ENCODE measurements at places on chromosomes 7 and 10.

DNA sequence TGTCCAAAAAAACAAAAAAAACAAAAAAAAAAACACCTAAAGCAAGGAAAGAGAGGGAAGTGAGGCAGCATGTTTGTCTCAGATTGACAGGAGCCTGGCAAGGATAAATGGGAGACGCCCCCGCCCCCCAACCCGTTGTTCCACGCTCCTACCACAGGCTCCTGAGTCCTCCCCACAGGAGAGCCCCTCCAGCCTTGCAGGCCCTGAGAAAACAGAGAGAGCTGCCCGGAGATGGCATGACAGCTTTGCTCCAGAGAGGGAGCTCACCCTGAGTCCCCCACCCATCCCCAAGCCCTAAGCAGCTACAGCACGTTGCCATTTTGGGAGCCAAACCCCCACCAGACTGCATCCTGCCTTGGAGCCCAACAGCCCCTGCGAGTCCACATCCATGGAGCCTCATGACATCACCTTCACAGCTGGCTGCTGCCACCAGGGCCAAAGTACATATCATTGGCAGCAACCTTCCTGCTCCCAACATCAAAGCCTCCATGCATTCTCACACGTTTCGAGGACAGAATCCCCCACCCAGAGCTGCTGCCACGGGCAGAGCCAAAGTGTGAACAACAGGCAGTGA is 1283.3 kb downstream of the TYW1 start:
- DNase-seq, result no peak

- no peak for DNase-seq
These were observed 200.5 kb downstream of the SKAP2 start for GRCh38 chr7:26663874-26664273.

- no peak for DNase-seq
These were observed 989 bp downstream of the SRPK2 start for GRCh38 chr7:105387508-105388355.

- no peak for DNase-seq
These were observed 25.9 kb downstream of the RNLS start for GRCh38 chr10:88557256-88557655.

GRCh38 chr10:6507311-6507710 is 72.8 kb downstream of the PRKCQ start:
- no peak for DNase-seq

Measured in cortex of kidney (tissue), 1 donor.